Uterine smooth muscle cell (primary cell): ENCODE measurements at places on chromosomes 4 and X. TPM values are rescaled to one million over a fixed set of nuclear protein-coding genes. Genes with fewer than 3 reads are reported as not detected.

The GABRB1 gene
- 0.55 TPM in 1 of 2 replicates, not detected in the other for total RNA-seq

The CENPVL2 gene
- not detected in 2 replicates for total RNA-seq

The ARHGAP24 gene
- 48.9 and 49.9 TPM in 2 replicates for total RNA-seq

The TCP11X2 gene
- not detected in 2 replicates for total RNA-seq

The FAM50A gene
- total RNA-seq, result 89.5 and 112 TPM in 2 replicates

The S100G gene
- not detected in 2 replicates for total RNA-seq

The FAT4 gene
- 6.6 and 9.9 TPM in 2 replicates for total RNA-seq

The ABHD18 gene
- total RNA-seq, result 6.2 and 6.4 TPM in 2 replicates

The CSAG1 gene
- total RNA-seq, result not detected in 2 replicates

The ZMYM3 gene
- 12.0 and 14.0 TPM in 2 replicates for total RNA-seq

The FAM133A gene
- total RNA-seq, result 0.25 and 0.44 TPM in 2 replicates

The ODAPH gene
- total RNA-seq, result not detected in 2 replicates

The GRID2 gene
- total RNA-seq, result 0.11 and 0.37 TPM in 2 replicates

The MAGEH1 gene
- total RNA-seq, result 40.0 and 41.4 TPM in 2 replicates

The NDP gene
- 0.87 and 2.8 TPM in 2 replicates for total RNA-seq

The TKTL2 gene
- total RNA-seq, result under 0.01 TPM in 1 of 2 replicates, not detected in the other

The ADAMTS3 gene
- total RNA-seq, result 3.6 and 8.9 TPM in 2 replicates

The HPSE gene
- 0.75 and 1.8 TPM in 2 replicates for total RNA-seq

The BTK gene
- total RNA-seq, result under 0.01 TPM in 1 of 2 replicates, not detected in the other

The SLC16A2 gene
- 5.9 and 14.4 TPM in 2 replicates for total RNA-seq

The EGF gene
- total RNA-seq, result 1.3 and 1.9 TPM in 2 replicates

The SPACA5 gene
- not detected in 2 replicates for total RNA-seq

The SLC6A14 gene
- total RNA-seq, result not detected in 2 replicates

The TMEM192 gene
- total RNA-seq, result 6.5 and 7.9 TPM in 2 replicates

The FGF5 gene
- 4.4 and 12.6 TPM in 2 replicates for total RNA-seq

The FAT1 gene
- 76.7 and 159 TPM in 2 replicates for total RNA-seq

The GPR143 gene
- total RNA-seq, result not detected in 2 replicates

The F8 gene
- total RNA-seq, result 2.1 TPM in 2 replicates

The COL4A6 gene
- 3.8 and 4.1 TPM in 2 replicates for total RNA-seq

The NDNF gene
- total RNA-seq, result 0.12 and 0.55 TPM in 2 replicates

The USP26 gene
- not detected in 2 replicates for total RNA-seq

The GRXCR1 gene
- total RNA-seq, result not detected in 2 replicates

The KDM6A gene
- 23.4 and 25.6 TPM in 2 replicates for total RNA-seq

The APELA gene
- not detected in 2 replicates for total RNA-seq

The SUPT20HL2 gene
- total RNA-seq, result 0.22 TPM in 1 of 2 replicates, not detected in the other

The GLRB gene
- total RNA-seq, result 15.4 and 18.9 TPM in 2 replicates

The SULT1B1 gene
- 0.12 and 0.66 TPM in 2 replicates for total RNA-seq

The MAGEB4 gene
- total RNA-seq, result not detected in 2 replicates

The MAGEC2 gene
- total RNA-seq, result not detected in 2 replicates

The PCGF3 gene
- 35.0 and 45.2 TPM in 2 replicates for total RNA-seq
